ENCODE measurements at places on chromosomes 7 and 10.
A peak's percentile ranks its signal among the peaks of the same experiment; 100 is the strongest.

GRCh38 chr10:8070440-8070839 is 16.0 kb downstream of the GATA3 start:
- no peak overlapping the region for H3K4me3 ChIP-seq
- H3K27me3 ChIP-seq: peaks cover 39% of the 10 kb centered on the region
- no peak for DNase-seq

GRCh38 chr7:106978425-106979420 is 65.8 kb upstream of the PRKAR2B start:
- no peaks in the 10 kb centered on the region for H3K36me3 ChIP-seq
- DNase-seq: no peak
- H3K4me1 ChIP-seq: no peaks in the 10 kb centered on the region
- H3K4me3 ChIP-seq: no peak overlapping the region
- no peak overlapping the region for H3K27ac ChIP-seq

GRCh38 chr7:41003611-41003940 is 699.3 kb downstream of the INHBA start:
- H3K27me3 ChIP-seq: no peaks in the 10 kb centered on the region
- H3K4me1 ChIP-seq: peaks cover 16% of the 10 kb centered on the region
- no peaks in the 10 kb centered on the region for H3K36me3 ChIP-seq
- DNase-seq: no peak
- no peak overlapping the region for H3K4me3 ChIP-seq

- peaks cover 4% of the 10 kb centered on the region for H3K4me1 ChIP-seq
- no peak for DNase-seq
- H3K4me3 ChIP-seq: no peak overlapping the region
- peaks cover 75% of the 10 kb centered on the region for H3K27me3 ChIP-seq
- no peak overlapping the region for H3K27ac ChIP-seq
Measured at GRCh38 chr10:101157756-101158458, 26.8 kb downstream of the TLX1 start.

GRCh38 chr10:132408823-132409666 is 12.0 kb downstream of the PWWP2B start:
- H3K27me3 ChIP-seq: no peaks in the 10 kb centered on the region
- H3K4me3 ChIP-seq: no peak overlapping the region
- H3K27ac ChIP-seq: no peak overlapping the region
- H3K4me1 ChIP-seq: no peaks in the 10 kb centered on the region

- no peaks in the 10 kb centered on the region for H3K27me3 ChIP-seq
- peak; percentile 37 for DNase-seq
- H3K27ac ChIP-seq: no peak overlapping the region
- H3K36me3 ChIP-seq: no peaks in the 10 kb centered on the region
- no peaks in the 10 kb centered on the region for H3K4me1 ChIP-seq
- no peak overlapping the region for H3K4me3 ChIP-seq
Measured at GRCh38 chr10:62541811-62542210, 167.6 kb downstream of the ZNF365 start.

- no peak overlapping the region for H3K4me3 ChIP-seq
- H3K27ac ChIP-seq: no peak overlapping the region
- no peaks in the 10 kb centered on the region for H3K36me3 ChIP-seq
- peaks cover 12% of the 10 kb centered on the region for H3K4me1 ChIP-seq
- no peaks in the 10 kb centered on the region for H3K27me3 ChIP-seq
Measured at GRCh38 chr10:51147644-51148399, 73.5 kb downstream of the PRKG1 start.

DNA sequence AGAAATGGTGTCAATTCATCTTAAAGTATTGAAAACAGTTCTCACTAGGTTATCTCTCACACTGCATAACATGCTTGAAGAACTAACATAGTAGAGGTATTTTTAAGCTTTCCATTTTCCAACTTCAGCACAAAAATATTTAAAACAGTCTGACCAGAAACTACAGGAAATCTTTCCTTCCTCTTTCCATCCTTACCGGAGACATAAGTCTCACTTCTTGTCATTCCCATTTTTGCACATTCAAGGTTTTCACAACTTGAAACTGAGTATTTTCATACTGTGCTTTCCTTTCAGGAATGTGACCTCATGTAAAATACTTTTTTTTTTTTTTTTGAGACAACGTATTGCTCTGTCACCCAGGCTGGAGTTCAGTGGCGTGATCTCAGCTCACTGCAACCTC is 45.2 kb downstream of the ARHGAP12 start:
- H3K4me1 ChIP-seq: no peaks in the 10 kb centered on the region
- H3K4me3 ChIP-seq: no peak overlapping the region
- no peaks in the 10 kb centered on the region for H3K36me3 ChIP-seq
- no peaks in the 10 kb centered on the region for H3K27me3 ChIP-seq
- H3K27ac ChIP-seq: no peak overlapping the region

- DNase-seq: no peak
- no peaks in the 10 kb centered on the region for H3K36me3 ChIP-seq
- no peaks in the 10 kb centered on the region for H3K4me1 ChIP-seq
- H3K27me3 ChIP-seq: no peaks in the 10 kb centered on the region
- H3K27ac ChIP-seq: no peak overlapping the region
Measured at GRCh38 chr7:122457969-122458368, 153.4 kb upstream of the FEZF1 start.

- H3K36me3 ChIP-seq: no peaks in the 10 kb centered on the region
- no peak overlapping the region for H3K4me3 ChIP-seq
- H3K27ac ChIP-seq: no peak overlapping the region
- H3K27me3 ChIP-seq: peaks cover 55% of the 10 kb centered on the region
Measured at GRCh38 chr7:157465891-157466866, 129.4 kb downstream of the DNAJB6 start.

DNA sequence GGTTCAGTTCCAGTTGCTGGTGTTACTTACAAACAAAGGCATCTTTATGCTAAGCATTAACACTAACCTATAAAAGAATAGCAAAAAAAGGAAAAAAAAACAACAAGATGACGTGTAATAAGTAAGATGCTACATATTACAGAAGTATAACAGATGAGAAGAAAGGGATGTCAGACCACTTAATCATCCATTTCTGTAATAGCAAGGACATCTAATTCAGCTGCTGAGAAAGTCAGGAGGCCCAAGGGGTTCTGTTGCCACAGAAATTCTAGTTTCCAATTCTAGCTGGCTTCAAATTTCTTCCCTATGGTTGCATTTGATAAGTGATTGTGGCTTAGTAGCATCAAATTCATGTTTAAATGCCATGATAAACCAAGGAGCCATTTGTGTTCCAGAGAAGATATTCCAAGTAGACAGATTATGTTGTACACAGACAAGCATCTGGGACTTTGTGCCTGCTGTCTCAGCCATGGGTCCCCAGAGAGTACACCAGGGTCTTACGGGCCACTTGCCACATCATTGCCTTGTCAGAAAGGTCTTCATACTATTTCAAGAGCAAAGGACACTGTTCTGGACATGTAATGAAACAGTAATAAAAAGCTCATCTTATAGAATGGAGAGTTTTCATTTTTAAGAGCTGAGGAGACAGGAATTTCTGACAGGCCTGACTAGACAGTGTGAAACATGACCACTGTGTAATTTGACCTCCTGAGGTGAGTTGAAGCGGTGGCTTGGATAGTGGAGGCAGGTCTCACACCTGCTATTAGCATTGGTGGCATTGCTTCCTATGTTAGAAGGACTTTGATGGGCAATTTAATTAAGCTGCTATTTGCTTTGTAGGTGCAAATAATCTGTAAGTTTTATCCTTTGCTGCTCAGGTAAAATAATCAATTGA is 4.2 kb upstream of the ASB4 start:
- no peaks in the 10 kb centered on the region for H3K4me1 ChIP-seq
- no peaks in the 10 kb centered on the region for H3K27me3 ChIP-seq
- H3K4me3 ChIP-seq: no peak overlapping the region
- H3K36me3 ChIP-seq: no peaks in the 10 kb centered on the region

DNA sequence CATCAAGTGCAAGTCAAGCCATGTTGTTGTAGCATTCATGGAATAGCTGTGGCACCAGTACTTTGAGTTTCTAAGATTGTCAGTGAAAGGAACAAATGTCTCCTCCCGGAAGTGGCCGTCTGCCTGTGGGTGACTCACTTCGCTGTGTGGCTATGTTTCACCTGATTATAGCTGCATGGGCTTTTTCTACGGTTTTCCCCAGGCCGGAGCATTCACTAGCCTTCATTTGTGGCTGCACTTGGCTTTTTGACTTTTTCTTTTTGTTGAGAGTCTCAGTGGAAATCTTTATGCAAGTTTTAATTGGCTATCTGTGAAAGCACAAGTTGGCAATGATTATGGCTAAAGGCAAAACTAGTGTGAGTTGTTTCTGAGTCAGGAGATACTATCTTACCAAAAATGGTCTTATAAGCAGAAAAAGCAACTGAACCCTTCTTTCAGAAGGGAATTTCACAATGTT is 35.0 kb downstream of the SRI start:
- H3K4me3 ChIP-seq: no peak overlapping the region
- H3K27me3 ChIP-seq: no peaks in the 10 kb centered on the region
- no peaks in the 10 kb centered on the region for H3K4me1 ChIP-seq
- H3K27ac ChIP-seq: no peak overlapping the region
- DNase-seq: no peak

DNA sequence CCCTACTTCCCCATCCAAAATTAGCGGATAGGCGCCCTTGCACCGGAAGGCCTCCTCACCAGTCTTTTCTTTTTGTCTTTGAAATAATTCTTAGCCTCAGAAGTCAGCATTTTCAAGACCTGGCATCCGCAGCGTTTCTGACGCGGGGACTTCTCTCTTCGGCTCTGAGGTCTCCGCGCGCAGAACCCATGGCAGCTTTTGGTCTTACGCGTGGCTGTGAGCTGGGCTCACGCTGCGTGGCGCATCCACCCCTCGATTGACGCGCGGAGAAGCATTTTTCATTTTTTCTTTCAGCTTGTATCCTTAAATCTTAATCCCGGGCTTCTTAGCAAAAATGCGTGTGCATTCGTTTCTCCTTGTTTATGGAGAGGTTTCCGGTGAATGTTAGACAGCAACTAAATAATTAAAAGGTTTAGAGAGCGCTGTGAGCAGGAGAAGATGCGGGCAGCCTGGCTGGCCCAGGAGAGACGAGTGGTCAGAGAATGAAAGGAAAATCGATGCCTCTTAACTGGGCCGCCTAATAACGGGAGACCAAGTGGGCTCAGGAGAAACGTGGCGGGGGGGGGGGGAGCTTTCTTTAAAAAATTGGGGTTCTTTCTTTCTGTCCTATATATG is 2.0 kb upstream of the GATA3 start:
- no peaks in the 10 kb centered on the region for H3K36me3 ChIP-seq
- H3K4me3 ChIP-seq: no peak overlapping the region

DNA sequence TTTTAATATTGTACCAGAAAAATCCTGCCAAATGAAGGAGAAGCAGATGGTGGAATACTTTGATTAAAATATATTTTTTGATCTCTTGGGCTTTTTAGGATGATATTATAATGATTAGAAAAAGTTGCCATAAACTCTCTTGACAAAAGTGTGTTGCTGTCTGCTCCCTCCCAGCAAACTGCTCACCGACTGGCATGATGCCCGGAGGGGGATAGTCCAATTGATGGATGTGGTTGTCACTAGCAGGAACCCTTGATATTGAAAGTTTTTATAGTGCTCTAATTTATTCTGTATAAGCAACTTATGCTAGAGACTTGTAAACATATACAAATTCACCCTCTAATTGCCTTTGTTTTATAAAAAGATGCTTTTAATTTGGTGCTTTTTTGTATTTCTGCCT is 114.0 kb downstream of the DNAH11 start:
- no peak overlapping the region for H3K4me3 ChIP-seq
- H3K27ac ChIP-seq: no peak overlapping the region
- no peak for DNase-seq
- H3K36me3 ChIP-seq: no peaks in the 10 kb centered on the region
- no peaks in the 10 kb centered on the region for H3K4me1 ChIP-seq

DNA sequence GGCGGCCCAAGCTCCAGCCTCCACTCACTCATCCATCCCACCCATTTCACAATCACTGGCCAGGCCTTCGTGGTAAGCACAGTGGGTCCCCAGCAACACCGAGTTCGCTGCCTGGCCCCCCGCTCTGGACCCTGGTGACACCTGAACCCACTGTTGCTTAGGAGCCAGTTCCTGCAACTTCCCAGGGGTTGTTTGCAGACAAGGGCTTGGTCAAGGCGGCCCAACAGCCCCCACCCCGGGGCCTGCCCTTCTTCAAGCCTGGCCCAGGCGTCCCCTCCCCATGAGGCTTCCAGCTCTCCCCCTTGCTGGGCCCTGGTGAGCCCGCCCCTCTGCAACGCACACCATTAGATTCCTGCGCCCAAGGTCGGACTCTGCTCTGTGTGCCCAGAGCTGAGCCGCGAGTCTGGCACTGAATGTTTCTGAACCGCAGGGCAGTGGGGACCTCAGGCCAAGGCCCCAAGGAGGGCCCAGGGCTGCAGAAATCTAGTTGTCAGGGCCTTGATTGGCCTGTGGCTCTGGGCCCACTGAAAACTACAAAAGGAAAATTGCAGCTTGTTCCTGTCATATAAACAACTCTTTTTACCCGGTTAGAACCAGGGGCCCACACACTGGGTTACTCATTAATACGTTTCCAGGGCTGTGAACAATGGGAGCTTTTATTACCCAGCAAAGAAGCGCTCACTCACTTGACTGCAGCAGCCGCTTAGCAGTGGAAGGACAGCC is 2.1 kb upstream of the COX19 start:
- H3K4me3 ChIP-seq: no peak overlapping the region
- no peaks in the 10 kb centered on the region for H3K27me3 ChIP-seq

GRCh38 chr7:102306916-102307677 is 20.4 kb downstream of the SH2B2 start:
- no peak overlapping the region for H3K27ac ChIP-seq
- no peaks in the 10 kb centered on the region for H3K36me3 ChIP-seq
- DNase-seq: peak; percentile 54
- peaks cover 3% of the 10 kb centered on the region for H3K4me1 ChIP-seq
- no peak overlapping the region for H3K4me3 ChIP-seq

- peaks cover 3% of the 10 kb centered on the region for H3K27me3 ChIP-seq
- no peak overlapping the region for H3K4me3 ChIP-seq
- DNase-seq: no peak
- H3K27ac ChIP-seq: no peak overlapping the region
- H3K36me3 ChIP-seq: no peaks in the 10 kb centered on the region
Measured at GRCh38 chr10:62647375-62648092, 157.0 kb upstream of the ADO start.

GRCh38 chr10:5447611-5448071 is 35.3 kb downstream of the NET1 start:
- H3K4me3 ChIP-seq: peak overlapping the region; percentile 76
- no peak for DNase-seq
- peaks cover 29% of the 10 kb centered on the region for H3K4me1 ChIP-seq
- H3K27ac ChIP-seq: peak overlapping the region; percentile 76

- no peak overlapping the region for H3K27ac ChIP-seq
- no peak for DNase-seq
- no peaks in the 10 kb centered on the region for H3K27me3 ChIP-seq
- no peaks in the 10 kb centered on the region for H3K4me1 ChIP-seq
- no peak overlapping the region for H3K4me3 ChIP-seq
Measured at GRCh38 chr10:110758128-110758765, 113.5 kb upstream of the PDCD4 start.

DNA sequence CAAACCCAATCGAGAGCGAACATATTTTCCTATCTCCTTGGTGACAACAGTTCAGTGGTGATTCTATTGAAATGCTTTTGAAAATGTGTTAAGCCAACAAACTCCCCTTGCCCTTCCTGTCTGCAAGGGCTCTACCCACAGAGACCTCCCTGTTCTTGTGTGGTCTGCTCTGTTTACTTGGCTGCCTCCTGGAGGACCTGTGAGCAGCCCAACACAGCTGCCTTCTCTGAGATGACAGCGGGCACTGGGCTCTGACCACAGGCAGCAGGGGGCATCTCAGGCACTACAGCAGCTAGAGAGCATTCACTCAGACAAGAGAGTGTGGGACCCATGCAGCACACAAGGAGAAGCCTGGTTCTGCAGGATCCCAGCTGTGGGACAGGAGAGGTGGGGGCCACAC is 416.4 kb downstream of the TCERG1L start:
- no peaks in the 10 kb centered on the region for H3K36me3 ChIP-seq
- no peak overlapping the region for H3K4me3 ChIP-seq
- no peaks in the 10 kb centered on the region for H3K27me3 ChIP-seq
- no peaks in the 10 kb centered on the region for H3K4me1 ChIP-seq
- no peak overlapping the region for H3K27ac ChIP-seq

Measured in tibial artery (tissue), 4 donors.